ENCODE measurements at places on chromosomes 7 and 10.

GRCh38 chr7:45026984-45027773 lies 27.2 kb downstream of the CCM2 start:
- DNase-seq = no peak

DNA sequence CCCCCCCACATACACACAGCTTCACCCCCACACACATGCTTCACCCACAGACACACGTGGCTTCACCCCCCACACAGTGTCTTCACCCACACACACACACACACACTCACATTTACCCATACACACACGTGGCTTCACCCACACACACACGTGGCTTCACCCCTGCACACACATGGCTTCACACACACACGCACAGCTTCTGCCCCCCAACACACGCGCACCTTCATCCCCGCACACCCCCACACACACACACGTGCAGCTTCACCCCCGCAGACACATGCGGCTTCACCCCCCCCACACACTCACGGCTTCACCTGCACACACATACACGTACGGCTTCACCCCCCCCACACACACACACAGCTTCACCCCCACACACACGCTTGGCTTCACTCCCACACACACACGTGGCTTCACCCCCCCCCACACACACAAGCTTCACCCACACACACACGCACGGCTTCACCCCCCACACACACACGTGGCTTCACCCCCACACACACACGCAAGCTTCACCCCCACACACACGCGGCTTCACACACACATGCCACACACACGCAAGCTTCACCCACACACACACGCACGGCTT lies 82.4 kb downstream of the NKX6-2 start:
- no peak for DNase-seq

DNA sequence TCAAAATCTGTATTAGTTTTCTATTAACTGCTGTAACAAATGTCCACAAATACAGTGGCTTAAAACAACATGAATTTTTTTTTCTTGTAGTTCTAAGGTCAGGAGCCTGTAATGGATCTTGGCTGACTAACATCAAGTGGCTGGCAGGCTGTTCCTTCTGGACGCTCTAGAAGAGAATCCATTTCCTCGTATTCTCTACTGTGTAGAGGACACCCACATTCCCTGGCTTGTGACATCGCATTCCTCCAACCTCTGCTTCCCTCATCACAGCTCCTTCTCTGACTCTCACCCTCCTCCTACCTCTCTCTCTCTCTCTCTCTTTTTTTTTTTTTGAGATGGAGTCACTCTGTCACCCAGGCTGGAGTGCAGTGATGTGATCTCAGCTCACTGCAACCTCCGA lies 4.8 kb upstream of the CALHM1 start:
- no peak for DNase-seq

DNA sequence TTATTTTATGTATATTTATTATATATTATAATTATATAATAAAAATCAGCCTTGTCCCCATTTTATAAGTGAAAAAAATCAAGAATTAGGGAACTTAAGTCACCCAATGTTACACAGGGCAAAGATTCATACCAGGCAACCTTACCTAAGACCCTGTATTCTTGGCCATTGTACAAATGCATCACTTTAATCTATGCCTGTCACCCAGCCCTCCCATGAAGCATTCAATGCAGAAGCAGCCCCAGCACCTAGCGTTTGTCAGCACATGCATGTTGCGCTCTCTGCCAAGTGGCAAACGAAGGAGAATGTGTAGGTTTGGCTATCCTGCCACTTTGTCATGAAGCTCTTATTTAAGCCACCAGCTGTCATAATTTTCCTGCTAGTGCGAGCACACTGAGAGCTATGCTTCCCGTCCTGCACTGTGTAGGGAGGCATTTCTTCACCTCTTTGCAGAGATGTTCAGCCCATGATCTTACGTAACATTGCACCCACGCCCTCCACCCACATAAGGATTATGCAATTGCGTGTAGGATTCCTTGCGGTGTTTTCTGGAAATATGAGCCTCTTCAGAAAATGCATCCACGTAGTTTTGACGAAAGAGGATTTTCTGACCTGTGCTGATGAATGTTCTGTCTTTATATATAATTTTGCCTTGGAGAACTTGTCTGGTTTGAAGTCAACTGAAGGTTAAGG lies 7.7 kb upstream of the COBL start:
- DNase-seq = no peak

DNA sequence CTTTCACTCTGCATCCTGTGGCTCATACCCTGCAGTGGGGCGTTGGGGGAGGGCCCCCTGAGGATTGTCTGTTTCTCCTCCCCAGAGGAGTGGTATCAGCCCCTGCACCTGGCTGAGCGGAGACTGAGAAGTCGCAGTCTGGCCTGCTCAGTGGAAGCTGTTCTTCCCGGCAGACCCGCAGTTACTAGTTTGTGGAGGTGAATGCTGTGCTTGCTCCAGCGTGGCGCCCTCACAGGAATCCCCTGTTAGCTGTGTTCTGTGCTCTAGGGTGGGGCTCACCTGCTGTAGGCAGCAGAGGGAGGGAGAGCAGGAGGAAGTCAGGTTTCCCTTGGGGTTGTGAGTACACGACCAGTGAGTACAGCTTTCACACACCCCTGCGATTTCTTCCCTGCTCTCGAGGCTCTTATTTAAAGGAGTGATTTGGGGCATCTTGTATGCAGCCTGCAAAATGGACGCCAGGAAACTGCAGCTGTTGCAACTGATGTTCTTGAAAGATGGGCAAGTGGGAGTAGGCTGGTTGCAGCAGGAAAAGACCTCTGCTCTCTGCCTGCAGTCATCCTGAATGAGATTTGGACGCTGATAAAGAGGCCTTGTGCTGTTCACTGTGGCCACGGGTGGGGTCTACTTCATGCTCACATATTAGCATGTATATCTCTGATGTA lies 66.4 kb downstream of the HK1 start:
- no peak for DNase-seq

DNA sequence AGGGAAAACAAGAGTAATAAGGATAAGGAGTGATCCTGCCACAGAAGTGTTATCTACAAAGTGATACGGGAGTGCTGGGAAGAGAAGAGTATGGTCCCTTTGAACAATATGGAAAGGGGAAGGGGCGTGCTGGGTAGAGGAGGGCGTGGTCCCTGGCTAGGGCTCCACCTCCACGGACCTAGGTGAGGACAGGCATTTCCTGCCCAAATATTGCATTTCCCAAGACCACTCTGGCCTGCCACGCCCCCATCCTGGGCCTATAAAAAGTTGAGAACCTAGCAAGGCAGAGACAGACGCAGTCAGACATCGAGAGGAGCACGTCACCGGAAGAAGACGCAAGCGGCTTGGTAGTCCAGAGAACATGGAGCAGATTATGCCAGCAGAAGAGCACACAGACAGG lies 22.8 kb downstream of the VSTM4 start:
- no peak for DNase-seq

Measured in NCI-H446 (cell line).